GM18507 (cell line): ENCODE measurements at places on chromosomes 3 and 15.

- no peak for DNase-seq
Measured at GRCh38 chr3:102089904-102090720, 240.8 kb downstream of the NFKBIZ start.

DNA sequence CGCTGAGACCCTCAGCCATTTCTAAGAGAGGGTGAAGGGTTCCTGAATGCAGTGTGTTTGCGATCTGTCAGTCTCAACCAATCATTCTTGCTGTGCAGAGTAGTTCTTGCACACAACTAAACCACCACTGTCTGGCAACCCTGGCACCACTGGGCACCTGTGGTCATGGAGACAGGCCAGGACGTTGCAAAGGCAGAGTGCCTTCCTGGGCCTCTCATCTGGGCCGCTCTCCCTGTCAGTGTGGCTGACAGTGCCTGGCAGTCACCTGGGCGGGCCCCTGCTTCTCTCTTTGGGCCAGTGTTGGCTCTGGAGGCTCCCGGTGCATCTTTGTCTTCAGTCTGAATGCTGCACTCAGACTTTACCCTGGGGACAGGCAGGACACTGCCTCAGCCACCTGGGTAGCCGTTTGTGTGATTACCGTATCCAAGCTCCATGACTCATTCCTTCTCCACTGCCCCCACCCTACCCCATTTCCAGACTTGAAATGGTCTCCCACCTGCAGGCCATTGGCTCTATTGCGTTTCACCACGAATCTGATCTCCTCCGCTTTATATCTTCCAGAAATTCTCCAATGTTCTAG lies 104.6 kb upstream of the KLF13 start:
- DNase-seq: no peak

- no peak for DNase-seq
Measured at GRCh38 chr3:143978263-143978631, 6.6 kb downstream of the DIPK2A start.

DNA sequence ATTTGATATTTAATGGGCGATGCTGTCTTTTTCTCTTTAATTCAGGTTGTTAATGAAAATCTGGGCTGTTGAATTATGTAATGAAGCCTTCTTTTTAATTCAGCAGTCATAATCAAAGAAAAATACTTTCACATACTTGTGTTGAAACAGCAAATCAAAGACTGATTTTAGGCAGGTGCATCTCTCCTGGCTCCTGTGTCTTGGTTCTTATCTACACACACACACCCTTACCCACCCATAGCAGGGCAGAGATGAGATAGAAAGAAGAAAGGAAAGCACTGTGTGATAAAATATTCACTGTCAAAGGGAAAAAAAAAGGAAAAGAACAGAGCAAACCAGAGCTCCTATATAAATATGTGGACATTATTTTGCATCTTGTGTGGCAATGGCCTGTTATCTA lies 130.6 kb upstream of the CGNL1 start:
- no peak for DNase-seq

- DNase-seq: no peak
Measured at GRCh38 chr3:116350119-116350733, 95.1 kb downstream of the LSAMP start.

DNA sequence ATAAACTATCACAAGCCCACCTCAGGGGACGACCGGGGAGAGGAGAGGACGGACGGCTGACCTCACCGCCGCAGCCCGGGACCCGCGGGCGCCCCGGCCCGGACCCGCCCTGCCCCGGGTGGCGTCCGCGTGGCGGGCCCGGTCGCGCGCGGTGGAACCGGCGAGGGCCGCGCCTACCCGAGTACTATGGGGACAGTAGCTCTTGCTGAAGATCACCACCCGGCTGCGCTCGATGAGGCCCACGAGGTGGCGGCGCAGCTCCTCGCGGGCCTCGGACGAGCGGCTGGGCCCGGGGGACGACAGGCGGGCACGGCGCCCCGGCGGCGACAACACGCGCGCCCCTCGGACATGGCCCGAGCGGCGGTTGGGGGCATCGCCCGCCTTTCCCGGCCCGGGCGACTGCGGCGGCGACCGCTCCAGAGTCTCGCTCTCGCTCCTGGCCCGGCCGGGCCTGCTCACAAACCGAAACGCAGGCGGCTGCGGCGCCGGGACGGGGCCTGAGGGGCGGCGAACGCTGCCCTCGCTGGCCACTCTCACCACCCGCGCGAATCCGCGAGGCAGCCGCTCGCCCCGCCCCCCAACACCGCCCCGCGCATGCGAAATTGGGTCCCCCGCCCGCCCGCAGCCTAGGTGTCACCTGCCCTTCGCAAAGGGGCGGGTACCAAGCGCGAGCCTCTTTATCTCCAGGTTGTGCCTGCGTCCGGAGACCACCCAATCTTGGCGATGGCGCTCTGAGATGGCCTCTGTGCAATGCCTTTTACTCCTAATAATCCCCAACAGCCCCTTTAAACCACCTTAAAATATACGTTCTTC lies at the start of gene TXNRD3:
TSS of gene TXNRD3 (minus strand) at position 554 of the 813 bp plus-strand sequence.
- DNase-seq: no peak

GRCh38 chr3:111910806-111911205 lies 51.7 kb downstream of the PHLDB2 start:
- no peak for DNase-seq

GRCh38 chr3:127206611-127207516 lies 13.9 kb downstream of the PRR23E start:
- no peak for DNase-seq

GRCh38 chr15:72735111-72735510 lies 48.4 kb downstream of the ADPGK start:
- DNase-seq: no peak

- DNase-seq: no peak
Measured at GRCh38 chr3:174767853-174768382, 91.2 kb upstream of the NAALADL2 start.

DNA sequence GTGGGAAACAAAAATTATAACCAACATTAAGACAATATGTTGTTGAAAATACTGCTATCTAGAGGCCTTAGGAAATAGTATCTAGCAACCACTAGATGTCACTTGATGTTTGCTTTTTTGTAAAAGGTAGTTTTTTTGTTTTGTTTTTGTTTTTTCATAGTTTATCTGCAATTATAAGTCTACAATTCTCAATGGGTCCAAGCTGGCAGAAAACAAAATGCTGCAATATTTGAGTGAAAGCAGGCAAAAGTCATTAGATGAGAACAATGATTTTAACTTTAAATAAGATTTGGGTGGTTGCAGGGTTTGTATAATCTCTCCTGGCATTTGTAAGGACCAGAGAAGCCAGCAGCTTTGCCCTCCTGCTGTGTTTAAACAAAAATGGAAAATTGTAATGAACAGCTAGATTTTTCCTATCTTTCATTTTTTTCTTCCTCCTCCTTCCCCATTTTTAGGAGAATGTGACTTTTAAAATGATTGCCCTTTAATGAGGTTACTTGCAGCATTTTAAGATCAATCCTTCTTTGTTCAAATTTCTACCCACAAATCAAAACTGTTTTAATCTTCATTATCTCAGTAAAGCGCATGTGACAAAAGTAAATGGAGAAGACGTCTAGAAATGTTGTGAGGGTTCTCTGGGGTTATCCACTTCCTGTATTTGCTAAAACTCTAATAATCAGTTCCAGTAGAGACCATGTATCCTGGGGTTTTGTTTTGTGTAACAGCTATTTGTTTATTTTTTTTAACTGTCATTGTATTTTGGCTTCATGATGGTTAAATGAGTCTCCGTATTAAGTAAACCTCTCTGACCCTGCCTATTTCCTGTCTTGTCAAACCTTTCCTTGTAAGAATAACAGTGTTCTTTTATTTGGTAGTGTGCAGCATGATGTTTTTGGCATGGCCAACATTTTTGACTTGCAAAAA lies 27.3 kb downstream of the DUT start:
- no peak for DNase-seq

- no peak for DNase-seq
Measured at GRCh38 chr3:69716119-69716518, 23.1 kb upstream of the MITF start.

DNA sequence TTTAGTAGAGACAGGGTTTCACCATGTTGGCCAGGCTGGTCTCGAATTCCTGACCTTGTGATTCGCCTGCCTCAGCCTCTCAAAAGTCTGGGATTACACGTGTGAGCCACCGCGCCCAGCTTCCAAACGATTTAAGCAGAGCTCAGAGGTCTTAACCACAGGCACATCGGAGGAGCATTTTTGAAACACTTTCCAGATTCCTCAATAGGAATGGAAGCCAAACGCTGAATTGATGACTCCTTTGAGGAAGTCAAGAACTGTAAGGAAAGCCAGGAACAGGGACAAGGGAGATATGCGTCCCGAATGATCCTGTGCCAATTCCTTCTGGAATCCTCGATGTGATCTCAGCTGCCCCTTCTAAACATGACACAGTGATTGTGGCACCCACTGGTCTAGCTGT lies 40.0 kb downstream of the TRH start:
- DNase-seq: no peak

DNA sequence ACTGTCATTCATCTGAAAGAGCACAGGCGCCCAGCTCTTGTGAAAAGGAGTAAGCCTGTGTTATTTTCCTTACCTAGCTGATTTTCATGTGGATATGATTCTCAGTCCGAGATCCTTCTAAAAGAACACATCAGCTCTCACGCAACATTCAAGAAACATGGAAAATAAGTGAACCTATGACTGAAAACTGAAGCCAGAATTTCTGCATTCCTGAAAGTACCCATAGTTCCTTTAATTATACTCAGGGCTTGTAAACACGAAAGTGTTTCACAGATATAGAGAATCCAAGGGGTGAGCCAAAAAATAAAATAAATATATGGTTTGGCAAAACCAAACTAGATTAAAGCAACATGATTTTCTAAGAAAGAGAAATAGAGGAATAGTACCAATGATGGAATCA lies 100.8 kb upstream of the CHMP2B start:
- no peak for DNase-seq

DNA sequence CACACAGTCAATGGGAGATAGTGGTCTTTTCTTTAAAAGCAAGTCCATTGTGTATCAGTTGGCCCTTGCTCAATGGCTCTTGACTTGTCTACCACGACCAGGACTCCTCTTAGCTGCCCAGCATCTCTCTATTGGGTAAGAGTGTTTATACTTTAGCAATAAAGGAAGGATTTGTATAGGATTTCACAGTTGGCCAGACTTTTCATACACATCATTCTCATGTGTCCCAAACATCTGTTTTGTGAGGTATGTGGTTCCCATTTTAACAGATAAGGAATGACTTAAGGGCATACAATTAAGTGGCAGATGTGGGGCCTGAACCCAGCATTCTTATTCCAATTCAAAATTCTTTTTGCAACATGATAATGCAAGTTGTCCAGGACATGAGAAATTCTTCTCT lies 191.5 kb downstream of the CHST2 start:
- no peak for DNase-seq

- no peak for DNase-seq
Measured at GRCh38 chr15:64205202-64205601, 42.4 kb upstream of the PPIB start.

GRCh38 chr15:31129769-31130303 lies 28.3 kb upstream of the TRPM1 start:
- no peak for DNase-seq

DNA sequence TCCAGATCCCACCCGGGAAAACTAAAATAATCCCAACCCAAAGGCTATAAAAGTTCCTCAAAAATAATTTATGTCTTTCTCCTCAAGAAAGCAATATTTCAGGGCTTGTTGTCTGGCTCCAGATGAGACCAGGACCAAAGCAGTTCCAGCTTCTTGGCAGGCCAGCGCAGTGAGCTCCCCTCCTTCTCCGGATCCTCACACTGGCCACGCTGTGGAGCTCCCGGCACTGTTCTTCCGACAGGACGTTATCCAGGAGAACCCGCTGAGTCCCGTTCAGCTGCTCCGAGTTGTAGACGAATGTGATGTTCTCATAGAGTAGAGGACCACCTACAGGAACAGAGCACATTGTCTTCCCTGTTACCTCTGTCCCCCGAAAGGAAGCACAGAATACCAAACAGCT lies 146.3 kb downstream of the P3H2 start:
- DNase-seq: no peak

GRCh38 chr15:66824424-66824823 lies 122.4 kb downstream of the SMAD6 start:
- no peak for DNase-seq

- no peak for DNase-seq
Measured at GRCh38 chr3:34070831-34071585, 272.6 kb downstream of the PDCD6IP start.

- DNase-seq: peak; percentile 81
Measured at GRCh38 chr3:52533623-52534280, at the start of gene NT5DC2. TSS of gene NT5DC2 (minus strand) at chr3:52533857. CDS start at chr3:52533737, 120 bp downstream.

DNA sequence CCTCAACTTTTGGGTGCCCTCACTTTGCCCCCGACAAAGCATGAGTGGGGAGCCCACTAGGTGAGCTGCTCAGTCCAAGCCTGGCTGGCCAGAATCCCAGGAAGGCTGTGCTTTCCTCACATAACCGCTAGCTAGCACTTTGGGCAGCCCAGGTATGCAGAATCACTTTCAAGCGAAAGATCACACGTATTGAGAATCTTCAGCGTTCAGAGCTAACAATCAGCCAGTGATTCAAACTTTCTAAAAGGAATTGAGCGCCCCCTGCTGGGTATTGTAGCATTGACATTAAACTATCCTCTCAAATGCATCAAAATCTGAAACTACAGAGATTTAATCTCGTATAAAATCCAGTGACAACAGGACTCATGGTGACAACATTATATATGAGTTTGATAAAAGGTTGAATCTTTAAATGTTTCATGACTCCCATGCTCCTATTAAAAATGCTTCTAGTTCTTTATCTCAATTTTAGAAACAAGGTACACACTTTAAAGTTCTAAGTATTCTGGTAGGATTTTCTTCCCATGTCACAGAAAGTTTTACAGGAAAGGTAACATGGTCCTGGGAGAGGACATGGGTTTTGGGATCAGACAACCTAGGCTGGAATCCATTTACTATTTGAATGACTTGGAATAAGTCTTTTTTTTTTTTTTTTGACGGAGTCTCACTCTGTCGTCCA lies 11.8 kb downstream of the ANAPC13 start:
- no peak for DNase-seq

DNA sequence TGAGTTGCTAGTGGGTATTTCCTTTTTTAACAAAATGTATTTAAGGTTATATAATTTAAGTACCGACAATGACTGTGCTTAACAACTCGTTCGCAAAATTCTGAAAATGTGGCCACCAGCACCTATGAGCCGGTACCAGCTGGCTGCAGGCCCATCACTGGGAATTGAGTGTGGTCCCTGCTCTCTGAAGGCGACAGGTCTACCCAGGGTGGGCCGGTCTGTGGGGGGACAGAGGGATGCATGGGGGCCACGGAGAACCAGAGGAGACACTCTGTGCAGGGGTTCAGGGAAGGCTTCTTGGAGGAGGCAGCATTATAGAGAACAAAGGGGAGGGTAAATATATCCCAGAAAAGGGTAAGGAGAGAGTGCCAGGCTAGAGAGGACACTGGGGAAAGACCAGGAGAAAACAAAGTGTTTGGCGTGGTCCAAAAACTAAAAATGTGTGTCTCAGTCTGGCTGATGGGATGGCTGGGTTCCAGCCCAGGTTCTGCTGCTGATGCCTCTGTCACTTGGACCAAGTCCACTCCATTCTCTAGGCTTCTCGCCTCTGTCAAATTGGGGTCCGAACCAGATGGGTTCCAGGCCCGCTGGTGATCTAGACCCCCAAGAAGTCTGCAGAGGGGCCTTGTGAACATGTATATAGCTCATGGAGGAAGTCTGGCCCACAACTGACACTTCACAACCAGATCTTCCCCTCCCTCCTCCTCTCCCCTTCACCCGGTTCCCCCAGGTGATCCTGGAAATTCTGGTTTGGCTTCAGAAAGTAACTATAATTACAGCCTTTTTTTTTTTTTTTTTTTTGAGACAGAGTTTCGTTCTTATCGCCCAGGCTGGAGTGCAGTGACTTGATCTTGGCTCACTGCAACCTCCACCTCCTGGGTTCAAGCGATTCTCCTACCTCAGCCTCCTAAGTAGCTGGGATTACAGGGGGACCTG lies 10.7 kb upstream of the CYP11A1 start:
- DNase-seq: no peak

- DNase-seq: no peak
Measured at GRCh38 chr3:150921209-150921608, 16.0 kb upstream of the MINDY4B start.
